ENCODE measurements at places on chromosomes 7 and 10.
A peak's percentile ranks its signal among the peaks of the same experiment; 100 is the strongest.

GRCh38 chr10:12782537-12782936, 219.0 kb downstream of the CCDC3 start:
- DNase-seq, result peak; percentile 29

DNA sequence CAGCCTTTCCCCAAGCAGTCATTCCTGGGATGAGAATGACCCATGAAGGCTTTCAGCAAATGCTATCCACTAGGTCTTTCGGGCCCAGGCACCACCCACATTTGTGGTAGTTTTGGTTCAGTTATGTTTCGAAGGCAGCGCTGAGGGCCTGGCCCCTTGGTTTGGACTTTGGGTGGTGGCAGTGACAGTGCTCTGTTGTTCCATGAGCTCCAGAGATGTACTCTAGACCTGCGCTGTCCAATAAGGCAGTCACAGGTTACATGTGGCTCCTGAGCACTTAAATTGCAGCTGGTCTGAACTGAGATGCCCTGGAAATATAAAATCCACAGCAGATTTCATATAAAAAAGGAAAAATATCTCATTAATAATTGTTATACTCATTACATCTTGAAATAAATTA, 209.6 kb downstream of the CCSER2 start:
- no peak for DNase-seq

DNA sequence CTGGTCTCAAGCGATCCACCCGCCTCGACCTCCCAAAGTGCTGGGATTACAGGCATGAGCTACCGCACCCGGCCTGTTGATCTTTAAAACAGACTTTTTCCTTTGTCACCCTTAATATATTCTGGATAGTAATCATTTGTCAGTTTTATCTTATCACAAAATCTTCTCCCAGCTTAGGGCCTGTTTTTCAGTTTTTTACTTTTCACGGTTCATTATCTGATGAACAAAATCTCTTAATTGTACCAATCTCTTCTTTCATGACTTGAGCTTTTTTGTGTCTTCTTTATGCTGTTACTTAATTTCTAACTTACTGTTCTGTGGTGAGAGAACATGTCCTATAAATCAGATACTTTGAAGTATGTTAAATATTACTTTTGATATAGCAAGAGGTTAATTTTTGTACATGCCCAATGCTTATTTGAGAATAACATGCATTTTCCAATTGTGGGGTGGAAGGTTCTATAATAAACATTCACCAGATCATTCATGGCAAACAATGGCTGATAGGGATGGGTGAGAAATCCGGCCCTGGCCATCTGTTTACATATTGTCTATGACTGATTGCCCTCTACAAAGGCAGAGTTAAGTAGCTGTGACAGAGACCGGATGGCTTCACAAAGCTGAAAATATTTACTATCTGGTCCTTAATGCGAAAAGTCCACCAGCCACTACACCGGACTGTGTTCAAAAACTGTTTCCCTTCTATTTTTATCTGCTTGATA, 5.3 kb downstream of the PAPOLB start:
- DNase-seq, result no peak

- peak; percentile 98 for DNase-seq
Measured at GRCh38 chr10:110651044-110651958, 7.2 kb downstream of the RBM20 start.

DNA sequence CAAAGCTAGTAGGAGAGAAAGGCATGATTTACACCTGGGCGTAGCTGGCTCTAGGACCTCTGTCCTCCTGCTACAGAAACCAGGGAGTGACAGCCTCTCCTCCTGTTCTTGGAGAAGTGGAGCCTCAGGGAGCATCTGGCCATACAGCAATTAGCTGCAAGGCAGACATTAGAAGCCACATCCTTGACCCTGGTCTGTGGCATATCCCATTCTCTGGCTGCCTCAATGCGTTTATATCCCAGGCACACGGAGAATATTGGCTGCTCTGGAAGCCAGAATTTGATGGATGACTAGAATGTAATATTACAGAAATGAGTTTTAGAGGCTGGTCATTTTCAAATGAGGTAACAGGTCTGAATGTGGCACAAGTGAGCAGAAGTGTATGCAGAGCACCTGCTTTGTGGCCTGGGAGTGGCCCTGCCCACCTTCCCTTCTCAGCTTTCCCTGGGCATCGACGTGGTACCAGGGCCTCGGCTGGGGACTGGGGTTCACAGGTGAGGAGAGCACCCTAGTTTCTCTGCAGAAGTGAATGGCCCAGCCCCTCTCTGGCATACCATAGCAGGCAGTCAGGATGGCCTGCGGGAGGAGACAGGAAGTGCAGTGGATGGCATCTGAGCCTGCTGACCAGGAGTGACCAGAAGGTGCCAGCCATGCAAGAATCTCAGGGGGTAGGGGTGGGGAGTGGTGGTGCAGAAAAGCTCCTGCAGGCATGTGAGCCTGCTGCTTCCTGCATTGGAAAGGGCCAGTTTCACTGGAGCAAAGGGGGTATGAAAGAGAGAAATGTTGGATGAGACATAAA, 367.2 kb upstream of the ZNF32 start:
- DNase-seq, result no peak

- no peak for DNase-seq
Measured at GRCh38 chr10:118742032-118742431, 12.7 kb downstream of the CACUL1 start.

DNA sequence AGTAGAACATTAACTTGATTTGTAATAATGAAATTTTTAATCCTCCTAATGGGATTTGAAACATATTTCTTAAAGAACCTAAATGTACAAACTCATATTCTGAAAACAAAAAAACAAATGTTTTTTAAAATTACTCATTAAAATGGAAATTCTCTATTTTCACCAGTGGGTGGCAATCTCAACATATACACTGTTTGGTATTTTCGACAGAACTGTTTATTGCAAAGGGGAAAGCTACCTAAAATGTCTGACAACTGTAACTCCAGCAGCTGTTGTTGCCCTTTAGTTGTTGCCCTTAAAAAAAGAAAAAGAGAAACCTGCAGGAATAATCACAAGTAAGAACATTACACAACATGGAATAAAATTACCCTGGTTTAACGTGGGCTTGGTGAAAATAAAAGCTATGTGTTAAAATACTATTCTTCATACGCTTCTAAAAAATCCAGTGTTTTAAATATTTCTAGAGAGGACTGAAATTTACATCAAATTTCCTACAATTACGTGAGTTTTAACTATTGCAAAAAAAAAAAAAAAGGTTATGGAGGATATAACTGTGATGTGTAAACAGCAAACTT, 54.5 kb downstream of the COL1A2 start:
- peak; percentile 55 for DNase-seq

DNA sequence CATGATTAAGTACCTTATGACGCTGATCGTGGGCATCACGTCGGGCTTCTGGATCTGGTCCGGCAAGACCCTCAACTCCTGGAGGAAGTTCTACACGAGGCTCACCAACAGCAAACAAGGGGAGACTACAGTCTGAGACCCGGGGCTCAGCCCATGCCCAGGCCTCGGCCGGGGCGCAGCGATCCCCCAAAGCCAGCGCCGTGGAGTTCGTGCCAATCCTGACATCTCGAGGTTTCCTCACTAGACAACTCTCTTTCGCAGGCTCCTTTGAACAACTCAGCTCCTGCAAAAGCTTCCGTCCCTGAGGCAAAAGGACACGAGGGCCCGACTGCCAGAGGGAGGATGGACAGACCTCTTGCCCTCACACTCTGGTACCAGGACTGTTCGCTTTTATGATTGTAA, 2.5 kb downstream of the FZD1 start:
- DNase-seq, result no peak

GRCh38 chr10:97119058-97119745, 66.6 kb downstream of the SLIT1 start:
- no peak for DNase-seq

DNA sequence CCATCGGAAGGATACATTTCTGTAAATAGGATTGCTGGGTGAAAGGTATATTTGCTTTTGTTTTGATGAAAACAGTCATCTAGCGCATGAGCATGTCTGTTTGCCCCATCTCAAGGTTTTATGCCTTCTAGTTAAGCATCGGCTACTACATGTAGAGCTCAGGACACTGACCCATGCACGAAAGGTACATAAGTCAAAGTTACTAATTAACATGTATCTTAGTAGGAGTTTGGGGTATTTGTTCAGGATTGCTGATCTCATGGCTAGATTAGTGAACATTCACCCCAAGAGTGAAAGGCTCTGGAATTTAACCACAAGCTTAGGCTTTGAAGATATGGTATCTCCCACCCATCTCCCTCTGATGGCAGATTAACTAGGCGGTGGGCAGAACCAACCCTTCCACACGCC, 91.5 kb downstream of the RBM20 start:
- no peak for DNase-seq

GRCh38 chr7:134443396-134444070, 15.4 kb downstream of the AKR1B1 start:
- DNase-seq, result no peak

GRCh38 chr7:70384891-70385290, 747.1 kb upstream of the GALNT17 start:
- peak; percentile 11 for DNase-seq

DNA sequence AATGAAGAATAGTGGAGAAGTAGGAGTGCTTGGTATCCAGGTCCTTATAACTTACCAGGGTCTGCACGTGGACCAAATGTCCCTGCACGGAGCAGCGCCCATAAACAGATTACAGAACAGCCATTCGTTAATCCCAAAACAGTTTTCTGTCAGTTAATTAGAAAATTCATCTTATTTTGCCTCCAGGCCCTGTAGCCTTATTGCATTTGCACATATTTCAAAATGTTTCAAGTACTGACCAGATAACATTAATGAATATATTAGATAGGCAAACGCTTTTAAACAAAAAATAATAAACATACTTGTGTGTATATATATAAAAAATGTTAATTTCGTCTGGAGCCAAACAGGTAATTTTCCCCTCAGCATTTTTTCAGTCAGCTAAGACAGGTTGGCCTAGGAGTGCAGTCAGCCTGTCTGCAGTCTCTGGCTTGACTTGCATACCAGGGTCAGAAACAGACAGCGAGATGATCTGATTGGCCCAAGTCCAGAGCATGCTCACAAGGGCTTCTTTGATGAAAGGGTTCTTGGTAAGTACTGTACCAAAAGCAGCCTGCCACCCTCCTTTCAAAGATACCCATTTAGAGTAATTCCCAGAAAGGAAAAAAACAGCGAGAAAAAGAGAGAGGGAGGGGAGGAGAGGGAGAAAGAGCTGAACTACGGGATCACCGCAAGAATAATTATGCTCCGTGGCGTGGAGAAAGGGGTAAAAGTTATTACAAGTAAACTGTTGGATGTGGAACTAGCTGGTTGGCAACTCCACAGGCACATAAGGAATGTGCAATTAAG, 194.4 kb upstream of the TCF7L2 start:
- DNase-seq, result no peak

DNA sequence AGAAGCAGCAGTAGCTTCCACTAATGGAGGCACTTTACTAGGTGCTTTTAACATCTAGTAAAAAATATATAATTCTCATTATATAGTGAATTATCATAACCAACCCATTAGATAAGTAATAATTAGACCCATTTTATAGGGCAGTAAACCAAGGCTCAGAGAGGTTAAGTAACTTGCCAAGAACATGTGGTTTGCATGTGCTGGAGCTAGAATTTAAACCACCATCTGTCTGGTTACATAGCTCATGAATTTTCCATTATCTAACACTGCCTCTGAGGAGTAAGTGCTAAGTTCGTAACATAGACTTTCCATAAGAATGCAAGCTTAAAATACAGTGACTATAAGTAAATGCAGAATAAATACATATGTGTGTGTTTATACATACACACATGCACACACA, 41.9 kb downstream of the CREB3L2 start:
- no peak for DNase-seq

- no peak for DNase-seq
Measured at GRCh38 chr7:151109094-151110048, 23.1 kb downstream of the AGAP3 start.

DNA sequence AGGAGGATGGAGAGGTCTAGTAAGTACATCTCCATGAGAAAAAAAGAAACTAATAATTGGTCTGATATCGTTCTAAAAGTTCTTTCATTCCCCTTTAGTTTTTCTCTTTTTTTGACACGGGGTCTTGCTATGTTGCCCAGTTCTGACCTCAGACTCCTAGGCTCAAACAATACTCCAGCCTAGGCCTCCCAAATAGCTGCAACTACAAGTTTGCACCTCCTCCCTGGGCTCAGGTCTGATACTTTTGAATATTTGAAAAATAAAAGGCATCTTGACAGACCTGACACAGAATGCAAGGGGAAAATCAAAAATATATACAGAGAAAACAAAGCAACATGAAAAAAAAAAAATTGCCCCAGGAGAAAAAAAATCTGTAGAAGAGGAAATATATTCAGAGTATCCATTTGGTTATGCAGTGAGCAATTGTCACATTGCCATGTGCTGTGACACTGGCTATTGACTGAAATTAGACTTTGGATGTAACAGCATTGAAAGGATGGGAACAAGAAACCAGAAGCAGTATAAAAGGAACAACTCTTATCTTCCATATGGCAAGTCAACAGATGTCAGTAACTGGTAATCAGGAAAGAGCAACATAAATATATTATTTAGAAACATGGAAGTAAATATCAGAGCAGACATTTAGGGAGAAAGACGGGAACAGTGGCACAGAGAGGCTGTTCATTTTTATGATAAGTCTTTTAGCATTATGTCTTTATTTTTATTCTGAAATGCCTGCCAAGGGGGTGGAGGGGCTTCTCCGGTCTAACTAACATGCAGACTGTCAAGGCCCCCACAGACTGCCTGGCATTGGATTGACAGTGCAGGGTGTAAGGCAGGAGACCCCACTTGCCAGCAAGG, 408.4 kb downstream of the PARD3 start:
- DNase-seq, result no peak

DNA sequence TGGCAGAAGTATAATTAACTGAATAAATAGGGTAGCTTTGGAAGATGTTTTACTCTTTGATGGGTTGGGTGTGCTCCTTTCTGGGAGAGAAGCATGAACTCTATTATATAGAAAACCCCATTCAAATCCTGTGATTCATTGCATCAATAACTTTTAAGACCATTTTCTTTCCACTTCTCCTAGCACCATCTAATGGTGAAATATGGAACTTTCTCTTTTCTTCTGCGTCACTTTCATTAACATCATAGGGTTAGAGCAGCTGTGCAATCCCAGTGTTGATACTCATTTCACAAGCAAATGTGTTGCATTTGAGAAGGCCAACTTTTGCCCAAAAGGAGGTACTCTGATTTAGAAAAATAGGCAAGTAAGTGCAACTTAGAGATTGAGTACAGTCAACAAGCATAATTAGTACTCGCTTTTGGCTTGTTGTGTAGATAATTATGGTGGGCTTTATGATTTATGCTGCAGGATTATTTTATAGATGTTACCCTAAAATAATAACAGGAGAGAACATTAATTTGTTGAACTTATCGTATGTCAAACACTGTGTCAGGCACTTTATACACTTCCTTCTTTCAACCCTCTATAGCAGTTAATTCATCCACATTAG, 92.9 kb downstream of the CPED1 start:
- DNase-seq, result peak; percentile 85

- DNase-seq, result no peak
Measured at GRCh38 chr7:36820527-36821170, 96.4 kb upstream of the AOAH start.

All from IMR-90 (cell line).